Adrenal gland (tissue), 19 donors: ENCODE measurements at places on chromosomes 3 and 15. TPM values are rescaled to one million over a fixed set of nuclear protein-coding genes. Genes with fewer than 3 reads are reported as not detected.

GRCh38 chr15:88316586-88316985 lies 60.0 kb upstream of the NTRK3 start:
- no peaks in the 10 kb centered on the region for H3K36me3 ChIP-seq
- H3K27ac ChIP-seq: no peak overlapping the region
- no peak for DNase-seq

- H3K36me3 ChIP-seq: peaks cover 4% of the 10 kb centered on the region
- no peak overlapping the region for H3K27ac ChIP-seq
- DNase-seq: no peak
- H3K27me3 ChIP-seq: no peaks in the 10 kb centered on the region
Measured at GRCh38 chr3:37981348-37981664, 9.3 kb upstream of the VILL start.

- H3K27ac ChIP-seq: no peak overlapping the region
- peaks cover 33% of the 10 kb centered on the region for H3K36me3 ChIP-seq
- DNase-seq: peak; percentile 24
Measured at GRCh38 chr15:90957031-90957790, 2.5 kb downstream of the RCCD1 start.

GRCh38 chr15:49627407-49627877 lies 6.6 kb downstream of the DTWD1 start:
- H3K4me1 ChIP-seq: peaks cover 4% of the 10 kb centered on the region
- H3K27ac ChIP-seq: no peak overlapping the region
- H3K27me3 ChIP-seq: no peaks in the 10 kb centered on the region
- DNase-seq: no peak

DNA sequence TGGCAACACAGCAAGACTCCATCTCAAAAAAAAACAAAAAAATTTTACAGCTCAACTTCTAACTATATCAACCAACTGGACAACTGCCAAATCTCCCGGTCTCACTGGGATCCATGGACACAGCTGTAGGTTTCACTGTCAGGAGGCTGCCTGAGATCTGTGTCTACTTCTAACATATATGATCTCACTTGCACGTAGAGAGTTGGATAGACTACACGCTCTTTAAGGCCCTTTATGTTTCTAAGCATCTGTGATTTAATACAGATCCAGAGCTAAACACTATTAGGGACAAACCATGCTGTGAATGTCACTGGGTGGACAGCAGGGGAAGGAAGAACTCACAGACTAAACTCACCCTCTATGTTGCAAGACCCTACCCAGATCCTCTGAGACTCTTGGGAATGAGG lies 13.0 kb upstream of the APOD start:
- H3K36me3 ChIP-seq: no peaks in the 10 kb centered on the region
- H3K27ac ChIP-seq: no peak overlapping the region
- H3K27me3 ChIP-seq: no peaks in the 10 kb centered on the region
- H3K4me1 ChIP-seq: no peaks in the 10 kb centered on the region
- no peak for DNase-seq
- H3K4me3 ChIP-seq: no peak overlapping the region

The AVEN gene
- 10.7 TPM for total RNA-seq

The WDR93 gene
- total RNA-seq: not detected

- H3K27me3 ChIP-seq: no peaks in the 10 kb centered on the region
- no peak overlapping the region for H3K27ac ChIP-seq
- no peaks in the 10 kb centered on the region for H3K36me3 ChIP-seq
- peak; percentile 48 for DNase-seq
Measured at GRCh38 chr3:73868688-73869315, 244.1 kb upstream of the PDZRN3 start.

DNA sequence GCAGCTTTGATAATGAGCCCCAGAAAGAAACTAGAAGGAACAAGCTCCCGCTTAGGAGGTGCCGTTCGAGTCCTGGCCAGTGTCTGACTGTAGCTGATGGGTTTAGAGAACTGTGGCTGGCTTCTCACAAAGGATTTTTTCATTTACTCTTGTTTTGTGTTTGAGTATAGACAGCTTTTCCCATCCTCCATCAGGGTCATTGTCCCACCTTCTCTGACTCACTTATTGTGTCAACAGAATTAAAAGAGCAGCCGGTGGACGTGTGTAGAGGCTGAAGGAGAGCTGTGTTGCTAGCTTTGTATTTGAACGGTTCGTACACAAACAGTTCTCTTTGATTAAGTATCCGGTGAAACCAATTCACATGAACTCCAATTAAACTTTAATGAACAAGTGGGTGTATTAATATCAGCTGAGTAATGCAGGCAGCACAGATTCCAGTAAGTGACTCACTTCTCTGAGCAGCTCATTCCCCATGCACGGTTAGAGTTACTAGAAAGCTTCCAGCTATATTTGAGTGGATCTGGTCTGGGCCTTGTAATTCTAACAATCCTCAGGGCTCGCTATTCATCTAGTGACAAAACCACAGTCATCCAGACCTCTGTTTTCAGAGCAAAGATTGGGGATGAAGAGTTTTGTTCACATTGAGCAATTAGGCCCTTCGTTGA lies 141.0 kb downstream of the LPP start:
- no peaks in the 10 kb centered on the region for H3K27me3 ChIP-seq
- peak overlapping the region; percentile 70 for H3K27ac ChIP-seq
- H3K4me3 ChIP-seq: no peak overlapping the region
- H3K4me1 ChIP-seq: peaks cover 18% of the 10 kb centered on the region
